ENCODE measurements at places on chromosomes 3 and 15.

DNA sequence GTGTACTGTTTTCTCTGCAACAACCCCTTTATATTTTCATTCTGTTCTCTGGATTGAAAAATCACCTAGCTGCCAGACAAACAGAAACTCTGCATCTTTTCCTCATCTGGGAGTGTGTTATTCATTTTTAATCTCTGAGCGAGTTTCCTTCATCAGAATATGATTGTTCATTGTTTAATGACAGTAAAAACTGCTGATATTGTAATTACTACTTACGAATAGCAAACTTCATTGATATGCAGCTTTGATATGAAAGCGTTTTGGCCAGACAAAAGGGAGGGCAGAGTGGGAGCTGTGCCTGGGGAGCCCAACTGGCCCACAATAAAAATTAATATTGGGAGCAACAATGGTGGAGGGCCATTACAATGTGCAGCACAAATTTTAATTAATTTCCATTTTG is 132.7 kb upstream of the SKOR1 start:
- no peak for DNase-seq

GRCh38 chr3:101217472-101218245 is 102.7 kb downstream of the IMPG2 start:
- no peak for DNase-seq

DNA sequence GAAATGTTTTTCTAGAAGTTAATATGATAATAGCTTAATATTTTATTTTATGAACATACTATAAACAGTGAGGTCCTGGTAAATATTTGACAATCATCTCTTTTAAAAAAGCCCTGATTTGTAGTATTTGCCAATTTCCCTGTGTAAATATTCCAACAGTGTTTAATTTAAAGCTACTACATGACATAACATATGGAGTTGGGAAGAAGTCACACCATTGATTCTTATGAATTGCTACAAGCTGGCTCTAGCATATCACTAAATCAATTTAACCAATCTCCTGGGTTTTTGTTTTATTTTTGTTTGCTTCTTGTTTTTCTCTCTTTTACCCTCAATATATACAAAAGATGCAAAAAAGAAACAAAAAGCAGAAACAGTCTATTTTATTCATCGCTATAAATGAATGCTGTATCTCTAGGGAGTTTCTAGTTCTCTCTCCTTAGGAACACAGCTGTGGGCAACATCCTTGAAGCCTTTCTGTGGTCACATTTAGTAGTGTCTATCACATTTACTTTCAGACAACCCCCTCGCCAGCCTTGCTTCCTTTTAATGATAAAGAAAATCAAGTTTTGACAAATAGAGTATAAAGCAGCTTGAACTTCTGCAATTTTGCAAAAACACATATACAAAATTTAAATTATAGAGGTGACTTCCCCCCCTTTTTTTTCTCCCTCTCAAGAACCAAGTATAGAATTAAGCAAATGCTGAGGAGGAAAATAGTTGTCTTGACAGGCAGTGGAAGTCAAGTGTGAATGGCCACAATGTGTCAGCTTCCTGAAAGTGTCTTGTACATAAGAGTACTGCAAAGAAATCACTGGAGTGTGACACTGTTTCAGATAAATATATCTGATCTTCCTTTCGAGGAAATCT is 21.4 kb downstream of the CCR1 start:
- DNase-seq = no peak

DNA sequence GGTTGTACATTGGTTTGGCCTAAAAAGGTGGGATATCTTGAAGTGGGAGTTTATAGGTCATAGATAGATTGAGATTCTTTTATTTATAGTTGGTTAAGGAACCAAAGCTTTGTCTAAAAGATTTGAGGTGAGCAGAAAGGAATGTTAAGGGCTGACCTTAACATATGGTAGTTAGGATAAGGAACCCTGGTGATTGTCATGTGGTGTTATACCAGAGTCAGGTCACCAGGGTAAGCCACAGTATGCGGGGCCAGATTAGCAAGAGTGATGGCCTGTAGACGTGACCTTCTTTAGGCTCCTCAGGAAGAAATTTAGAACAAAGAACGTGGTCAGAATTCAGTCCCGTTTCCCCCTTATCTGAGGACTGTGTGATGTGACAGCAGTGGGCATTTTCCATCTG is 249.2 kb downstream of the GABRG3 start:
- no peak for DNase-seq

GRCh38 chr3:3783210-3783609 is 16.0 kb upstream of the LRRN1 start:
- DNase-seq = no peak

- DNase-seq = no peak
These were observed 7.1 kb upstream of the TMEM207 start for GRCh38 chr3:190456770-190457169.

DNA sequence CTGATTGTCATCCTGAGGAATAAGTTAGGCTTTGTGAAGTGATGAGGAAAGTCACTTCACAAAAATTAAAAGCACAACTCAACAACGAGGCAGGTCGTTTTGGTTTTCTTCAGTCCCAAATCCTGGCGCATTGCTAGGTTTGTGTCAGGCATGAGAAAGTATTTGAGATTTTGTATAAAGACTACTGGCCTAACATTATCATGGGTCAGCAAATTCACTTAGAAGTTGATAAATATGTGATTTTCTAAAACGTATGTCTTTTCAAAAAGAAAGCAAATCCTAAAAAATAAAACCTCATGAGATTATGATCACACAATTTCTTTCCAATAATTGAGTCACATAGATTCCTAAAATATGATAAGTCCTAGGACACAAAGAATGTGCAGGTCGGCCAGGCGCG is 395.8 kb upstream of the RORA start:
- DNase-seq = no peak

- no peak for DNase-seq
These were observed 49.9 kb downstream of the ZNF621 start for GRCh38 chr3:40574661-40575060.
